ENCODE measurements at places on chromosomes 4 and X. TPM values are rescaled to one million over a fixed set of nuclear protein-coding genes. Genes with fewer than 3 reads are reported as not detected.

Gene GAGE2A
- not detected for total RNA-seq

GRCh38 chr4:122542411-122543236 is 78.2 kb downstream of the IL21 start:
- peak; percentile 54 for DNase-seq

Gene RASL11B
- 0.11 TPM for total RNA-seq

GRCh38 chr4:48781968-48782367 is 1.9 kb upstream of the FRYL start:
- DNase-seq: no peak

DNA sequence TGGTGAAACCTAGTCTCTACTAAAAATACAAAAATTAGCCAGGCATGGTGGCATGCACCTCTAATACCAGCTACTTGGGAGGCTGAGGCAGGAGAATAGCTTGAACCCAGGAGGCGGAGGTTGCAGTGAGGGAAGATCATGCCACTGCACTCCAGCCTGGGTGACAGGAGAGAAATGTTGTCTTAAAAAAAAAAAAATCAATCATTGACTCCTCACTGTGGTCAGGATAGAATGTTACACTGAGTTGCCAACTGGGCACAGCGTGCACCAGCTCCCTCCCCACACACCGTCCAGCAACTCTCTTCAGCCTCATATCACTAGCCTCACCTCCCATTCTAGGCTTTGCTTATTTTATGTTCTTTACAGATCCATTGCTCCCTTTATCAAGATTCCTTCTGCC is 79.5 kb downstream of the CHRNA9 start:
- DNase-seq: no peak

DNA sequence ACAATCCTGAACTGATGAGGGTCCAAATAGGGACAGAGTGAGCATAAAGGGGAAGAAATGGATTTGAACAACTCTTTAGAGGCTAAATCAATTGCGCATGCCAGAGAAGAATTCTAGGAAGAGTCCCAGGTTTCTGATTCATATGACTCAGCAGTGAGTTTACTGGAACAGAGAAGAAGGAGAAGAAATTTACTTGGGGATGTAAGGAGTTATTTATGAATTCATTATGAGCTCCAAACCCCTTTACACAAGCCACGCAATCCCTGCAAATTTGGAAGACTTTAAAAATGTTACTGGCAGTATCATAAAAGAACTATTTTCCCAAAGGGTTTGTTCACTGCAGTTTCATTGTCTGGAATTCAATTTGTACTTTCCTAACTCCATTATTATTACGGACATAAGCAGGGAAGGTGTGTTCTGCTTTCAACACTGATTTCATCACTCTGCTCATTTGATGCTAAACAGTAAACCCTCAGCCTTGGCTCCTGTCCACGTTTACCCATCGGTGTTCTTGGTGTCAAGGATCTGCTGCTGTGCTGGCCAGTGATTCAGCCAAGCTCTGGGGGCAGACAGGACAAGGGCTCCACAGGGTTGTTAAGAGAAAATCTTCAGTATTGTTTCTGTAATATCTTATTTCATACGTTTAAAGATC is 273.7 kb downstream of the HNRNPD start:
- DNase-seq: no peak

DNA sequence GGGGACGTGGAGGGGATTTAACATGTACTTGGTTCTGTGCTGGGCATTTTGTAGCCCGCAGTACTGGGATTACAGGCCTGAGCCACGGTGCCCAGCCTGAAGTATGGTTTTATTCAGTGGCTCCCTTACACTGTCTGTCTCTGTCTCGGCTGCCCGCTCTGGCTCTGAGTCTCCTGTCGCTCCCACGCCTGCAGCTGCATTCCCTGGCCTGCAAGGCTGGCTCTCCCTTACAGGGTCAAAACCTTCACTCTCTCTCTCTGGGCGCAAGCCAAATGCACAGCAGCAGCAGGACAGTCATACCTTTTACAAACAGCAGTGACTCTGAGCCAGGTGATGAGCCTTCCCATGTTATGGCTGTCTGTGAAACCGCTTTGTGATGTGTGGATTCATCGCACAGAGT is 72.1 kb downstream of the HTRA3 start:
- DNase-seq: no peak

Gene ENAM
- total RNA-seq: not detected

Gene CHRDL1
- not detected for total RNA-seq

DNA sequence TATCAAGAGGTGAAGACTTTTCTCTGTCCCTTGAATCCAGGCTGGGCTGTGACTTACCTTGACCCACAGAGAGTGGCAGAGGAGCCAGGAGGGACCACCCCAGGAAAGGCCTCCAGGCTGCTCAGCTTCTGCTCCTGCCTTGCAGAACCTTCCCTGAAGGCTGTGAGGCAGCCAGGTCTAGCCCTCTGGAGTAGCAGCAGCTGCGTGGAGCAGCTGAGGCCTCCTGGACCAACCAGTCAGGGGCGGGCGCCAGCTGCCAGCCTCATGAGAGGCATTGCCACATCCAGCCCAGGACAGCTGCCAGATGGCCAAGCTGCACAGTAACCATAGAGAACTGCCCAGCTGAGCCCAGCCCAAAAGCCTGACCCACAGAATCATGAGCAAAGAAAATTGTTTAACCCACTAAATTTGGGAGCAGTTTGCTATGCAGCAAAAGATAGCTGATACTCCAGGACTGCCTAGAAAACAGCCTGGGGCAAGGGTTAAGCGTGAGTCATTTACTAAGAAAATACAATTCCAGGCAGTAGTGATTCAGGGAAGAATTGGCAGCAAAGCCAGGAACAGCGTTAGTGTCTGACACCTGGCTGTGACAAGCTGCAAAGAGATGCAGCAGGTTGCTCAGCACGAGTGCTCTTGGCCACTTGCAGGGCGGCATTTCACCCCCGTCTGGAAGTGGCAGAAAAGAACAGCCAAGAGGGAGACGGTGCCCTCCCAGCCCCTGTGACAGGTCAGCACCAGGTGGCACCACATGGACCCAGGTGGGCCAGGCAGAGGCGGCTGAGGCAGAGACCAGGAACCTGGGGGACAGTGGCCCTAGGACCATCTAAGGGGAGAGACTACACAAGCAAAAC is 14.7 kb upstream of the PDE6B start:
- DNase-seq: no peak

GRCh38 chr4:174259580-174259979 is 23.9 kb downstream of the FBXO8 start:
- no peak for DNase-seq

Gene LRIT3
- total RNA-seq: not detected

- DNase-seq: no peak
These were observed 5.0 kb upstream of the FBXW7 start for GRCh38 chr4:152540941-152541340.
